ENCODE measurements at places on chromosomes 5 and 9.

DNA sequence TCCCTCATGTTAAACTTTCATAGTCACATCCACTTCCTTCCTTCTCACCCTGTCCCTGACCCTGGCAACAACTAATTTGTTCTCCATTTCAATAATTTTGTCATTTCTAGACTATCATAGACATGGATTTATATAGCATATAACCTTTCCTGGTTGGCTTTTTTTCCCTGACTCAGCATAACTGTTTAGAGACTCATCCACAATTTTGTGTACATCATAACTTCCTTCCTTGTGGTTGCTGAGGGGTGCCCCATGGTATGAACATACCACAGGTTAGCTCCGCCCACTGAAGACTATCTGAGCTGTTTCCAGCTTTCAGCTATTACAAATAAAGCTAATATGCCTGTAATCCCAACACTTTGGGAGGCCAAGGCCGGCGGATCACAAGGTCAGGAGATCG lies 137.3 kb downstream of the PHF2 start:
- no peak for DNase-seq

GRCh38 chr5:147860641-147861025 lies 17.9 kb upstream of the SCGB3A2 start:
- DNase-seq: no peak

GRCh38 chr5:108670591-108671289 lies 77.0 kb upstream of the FER start:
- no peak for DNase-seq

DNA sequence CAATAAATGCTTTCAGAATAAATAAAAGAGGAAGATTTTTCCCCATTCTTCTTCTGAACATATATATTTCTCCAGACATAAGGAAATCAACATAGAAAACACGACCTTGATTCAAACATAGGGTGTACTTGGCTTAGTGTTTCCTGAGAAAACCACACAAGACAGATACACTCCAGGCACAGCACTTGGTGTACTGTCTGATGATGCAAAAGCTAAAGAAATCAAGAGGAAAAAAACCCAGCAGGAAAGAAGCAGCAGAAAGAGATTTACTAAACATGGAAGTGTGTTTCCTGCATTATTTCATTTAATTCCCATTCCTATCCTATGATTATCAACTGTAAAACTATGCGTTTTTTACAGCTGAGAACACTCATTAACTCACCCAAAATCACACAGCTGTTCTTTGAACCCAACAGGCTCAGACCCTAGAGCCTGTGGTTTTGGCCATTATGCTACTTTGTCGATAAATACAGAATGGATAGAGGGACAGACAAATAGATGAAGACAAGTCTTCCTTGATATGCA lies 46.1 kb downstream of the NIPAL4 start:
- no peak for DNase-seq
